ENCODE measurements at places on chromosomes 7 and 10. TPM values are rescaled to one million over a fixed set of nuclear protein-coding genes. Genes with fewer than 3 reads are reported as not detected.

GRCh38 chr7:7522421-7522820 is 13.3 kb downstream of the COL28A1 start:
- no peak for DNase-seq

FAM20C gene
- 2.7 TPM for total RNA-seq

PGAM2 gene
- total RNA-seq, result 0.81 TPM

GRCh38 chr7:138979988-138980562 is 1.1 kb downstream of the KIAA1549 start:
- DNase-seq, result no peak

IFIT1B gene
- under 0.01 TPM for total RNA-seq

SLC18A3 gene
- total RNA-seq, result under 0.01 TPM

REEP3 gene
- total RNA-seq, result 2.7 TPM

Data from hematopoietic multipotent progenitor cell (in vitro differentiated cells).